ENCODE measurements at places on chromosomes 4 and X. TPM values are rescaled to one million over a fixed set of nuclear protein-coding genes. Genes with fewer than 3 reads are reported as not detected.

The TBX22 gene
- not detected for total RNA-seq

The FRG2 gene
- not detected for total RNA-seq

The LGI2 gene
- total RNA-seq, result not detected

The SMR3B gene
- total RNA-seq, result not detected

The PRPS2 gene
- 114 TPM for total RNA-seq

The DCAF12L1 gene
- not detected for total RNA-seq

The GLOD5 gene
- total RNA-seq, result not detected

The SPANXA1 gene
- total RNA-seq, result not detected

DNA sequence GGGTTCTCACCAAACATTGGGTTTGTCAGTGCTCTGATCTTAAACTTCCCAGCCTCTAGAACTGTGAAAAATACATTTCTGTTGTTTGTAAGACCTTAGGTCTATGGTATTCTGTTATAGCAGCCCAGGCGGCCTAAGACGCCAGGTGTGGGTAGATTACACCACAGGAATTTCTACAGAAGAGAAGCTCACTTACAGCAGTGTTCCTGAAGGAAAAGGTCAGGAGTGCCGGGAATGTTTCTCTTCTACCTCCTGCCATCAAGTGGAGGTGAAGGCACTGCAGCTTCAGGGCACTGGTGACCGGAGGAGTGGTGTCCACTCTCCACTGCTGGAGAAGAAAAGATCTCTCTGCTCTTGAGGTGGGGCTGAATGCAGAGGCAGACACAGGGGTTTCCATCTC, 45.7 kb downstream of the FHDC1 start:
- no peaks in the 10 kb centered on the region for H3K4me1 ChIP-seq
- DNase-seq, result no peak
- no peak overlapping the region for H3K4me3 ChIP-seq

DNA sequence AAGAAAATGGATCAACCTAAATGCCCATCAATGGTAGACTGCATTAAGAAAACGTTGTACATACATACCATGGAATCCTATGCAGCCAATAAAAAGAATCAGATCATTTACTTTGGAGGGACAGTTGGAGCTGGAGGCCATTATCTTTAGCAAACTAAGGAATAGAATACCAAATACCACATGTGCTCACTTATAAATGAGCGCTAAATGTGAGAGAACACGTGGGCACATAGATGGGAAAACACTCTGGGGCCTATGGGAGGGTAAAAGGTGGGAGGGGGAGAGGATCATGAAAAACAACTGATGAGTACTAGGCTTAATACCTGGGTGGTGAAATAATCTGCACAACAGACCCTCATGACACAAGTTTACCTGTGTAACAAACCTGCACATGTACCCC, 1729.9 kb upstream of the PCDH10 start:
- no peak for DNase-seq
- no peaks in the 10 kb centered on the region for H3K36me3 ChIP-seq
- H3K27ac ChIP-seq, result no peak overlapping the region
- H3K27me3 ChIP-seq, result no peaks in the 10 kb centered on the region
- no peak overlapping the region for H3K4me3 ChIP-seq

DNA sequence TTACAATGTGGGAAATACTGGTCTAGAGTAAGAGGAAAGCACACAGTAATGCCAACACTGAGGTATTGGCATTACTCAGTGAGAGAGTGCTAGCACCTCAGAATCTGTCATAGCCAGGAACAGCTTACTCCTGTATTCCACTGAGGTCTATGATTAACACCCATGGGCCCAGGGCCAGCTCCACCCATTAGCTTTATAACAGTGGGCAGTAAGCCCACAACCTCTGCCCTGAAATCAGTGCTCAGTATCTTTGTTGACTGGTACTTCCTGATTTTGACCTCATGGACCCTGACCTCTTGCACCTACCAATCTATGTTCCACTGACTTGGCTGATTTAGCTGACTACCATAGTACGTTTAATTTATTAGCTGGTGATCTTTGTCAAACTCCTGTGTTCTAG, 56.1 kb downstream of the LANCL3 start:
- DNase-seq, result no peak
- H3K4me3 ChIP-seq, result no peak overlapping the region
- H3K27me3 ChIP-seq, result peaks cover 2% of the 10 kb centered on the region
- no peaks in the 10 kb centered on the region for H3K36me3 ChIP-seq
- no peaks in the 10 kb centered on the region for H3K4me1 ChIP-seq
- H3K27ac ChIP-seq, result no peak overlapping the region

- H3K27ac ChIP-seq, result no peak overlapping the region
- DNase-seq, result no peak
- peaks cover 10% of the 10 kb centered on the region for H3K4me1 ChIP-seq
- H3K4me3 ChIP-seq, result no peak overlapping the region
- no peaks in the 10 kb centered on the region for H3K27me3 ChIP-seq
Observed at GRCh38 chr4:142475663-142476062, 370.4 kb downstream of the INPP4B start.

GRCh38 chrX:19448077-19448476, 67.2 kb downstream of the MAP3K15 start:
- DNase-seq, result no peak
- peaks cover 2% of the 10 kb centered on the region for H3K27me3 ChIP-seq
- no peak overlapping the region for H3K27ac ChIP-seq
- no peaks in the 10 kb centered on the region for H3K36me3 ChIP-seq
- no peak overlapping the region for H3K4me3 ChIP-seq
- H3K4me1 ChIP-seq, result no peaks in the 10 kb centered on the region

DNA sequence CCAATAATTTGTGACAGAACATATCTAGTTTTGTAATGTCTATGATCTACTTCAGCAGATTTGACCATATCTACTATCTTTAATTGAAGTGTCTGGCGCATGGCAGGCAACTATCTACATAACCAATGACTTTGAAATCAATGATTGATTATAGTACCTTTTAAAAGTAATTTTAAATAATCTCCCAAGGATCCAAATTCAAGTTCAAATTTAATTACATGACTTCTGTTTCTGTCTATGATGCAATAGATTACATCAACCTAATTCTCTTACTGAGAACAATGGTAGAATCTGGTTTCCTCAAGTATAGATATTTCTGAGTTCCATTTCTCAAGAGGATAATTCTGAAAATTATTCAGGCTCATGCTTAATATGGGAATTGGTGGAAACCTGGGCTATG, 177.4 kb upstream of the IL15 start:
- no peak overlapping the region for H3K27ac ChIP-seq
- no peaks in the 10 kb centered on the region for H3K4me1 ChIP-seq
- H3K4me3 ChIP-seq, result no peak overlapping the region
- no peaks in the 10 kb centered on the region for H3K27me3 ChIP-seq

DNA sequence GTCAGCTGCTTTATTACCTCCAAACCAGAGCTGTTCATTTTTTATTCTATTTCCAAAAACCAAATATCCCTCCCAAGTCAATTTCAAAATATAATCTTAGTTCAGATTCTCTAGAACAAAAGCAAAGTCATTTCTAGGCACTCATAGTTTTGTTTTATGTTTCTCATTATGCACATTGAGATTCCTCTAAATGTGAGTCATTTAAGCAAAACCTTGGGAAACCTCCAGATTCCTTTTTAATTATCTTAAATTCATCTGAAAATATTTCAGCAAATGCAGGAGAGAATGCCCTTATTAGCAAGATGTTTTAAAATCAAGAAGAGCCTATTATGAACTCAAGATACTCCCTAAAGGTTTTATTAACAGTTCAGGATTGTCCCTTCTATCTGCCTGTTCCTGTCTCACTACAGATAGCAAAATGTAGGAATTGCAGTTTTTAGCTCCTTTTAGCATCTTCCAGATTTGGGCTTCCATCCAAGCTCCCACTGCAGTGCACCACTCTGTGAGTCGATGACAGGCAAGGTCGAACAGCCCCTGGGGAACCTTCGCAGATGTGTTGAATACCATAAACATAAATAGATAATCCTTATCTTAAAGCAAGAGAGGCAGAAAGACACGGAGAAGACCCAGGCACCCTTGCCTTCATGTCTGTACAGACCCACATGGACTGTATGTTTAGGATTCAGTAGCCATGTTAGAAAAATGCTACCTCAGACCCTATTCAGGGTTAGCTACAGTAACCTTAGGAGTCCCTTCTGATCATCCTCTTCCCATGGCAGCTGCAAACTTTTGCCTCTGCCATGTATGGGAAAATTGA, 11.3 kb upstream of the SLC9A7 start:
- no peaks in the 10 kb centered on the region for H3K4me1 ChIP-seq
- H3K27me3 ChIP-seq, result no peaks in the 10 kb centered on the region
- no peak overlapping the region for H3K4me3 ChIP-seq
- H3K27ac ChIP-seq, result no peak overlapping the region
- DNase-seq, result no peak

- H3K4me3 ChIP-seq, result no peak overlapping the region
- peak overlapping the region; percentile 65 for H3K27ac ChIP-seq
- no peaks in the 10 kb centered on the region for H3K27me3 ChIP-seq
Observed at GRCh38 chr4:55866290-55866907, 13.0 kb downstream of the EXOC1 start.

GRCh38 chr4:2064276-2064991, 5.3 kb downstream of the NAT8L start:
- H3K27ac ChIP-seq, result no peak overlapping the region
- no peaks in the 10 kb centered on the region for H3K4me1 ChIP-seq
- H3K27me3 ChIP-seq, result peaks cover 2% of the 10 kb centered on the region
- H3K36me3 ChIP-seq, result no peaks in the 10 kb centered on the region

DNA sequence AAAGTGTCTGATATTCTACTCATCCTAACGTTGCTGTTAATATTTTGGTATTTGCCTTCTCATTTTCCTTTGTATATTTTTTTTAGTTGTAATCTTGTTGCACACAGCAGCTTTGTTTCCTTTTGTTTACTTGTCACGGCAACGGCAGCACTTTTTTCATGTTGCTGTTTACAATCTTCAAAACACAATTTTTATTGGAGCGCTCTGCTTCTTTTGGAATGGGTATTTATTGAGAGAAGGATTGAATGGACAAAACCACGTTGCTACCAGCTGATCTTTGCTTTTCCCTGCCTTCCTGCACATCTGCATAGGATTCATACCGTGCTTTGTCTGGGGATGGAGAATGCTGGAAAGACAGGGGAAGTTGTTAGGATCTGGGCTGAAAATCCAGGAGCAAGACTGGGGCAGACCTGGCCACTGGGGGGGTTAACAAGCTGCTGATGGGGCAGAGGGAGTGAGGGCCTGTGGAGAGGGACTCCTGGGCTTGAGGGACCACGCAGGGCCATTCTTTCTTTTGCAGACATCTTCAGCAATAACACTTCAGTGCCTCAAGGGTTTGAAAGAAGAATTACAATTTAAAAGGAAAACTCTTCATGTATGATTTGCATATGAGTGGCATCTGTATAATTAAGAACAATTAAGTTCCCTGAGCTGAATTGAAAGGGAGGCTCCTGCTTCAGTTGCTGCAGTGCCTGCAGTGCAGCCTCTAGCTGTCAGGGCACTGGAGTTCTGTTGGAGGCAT, 69.8 kb downstream of the TMEM131L start:
- H3K27ac ChIP-seq, result peak overlapping the region; percentile 83
- no peaks in the 10 kb centered on the region for H3K27me3 ChIP-seq
- peaks cover 30% of the 10 kb centered on the region for H3K36me3 ChIP-seq

GRCh38 chrX:149453906-149454822, 50.9 kb downstream of the IDS start:
- H3K27me3 ChIP-seq, result peaks cover under 1% of the 10 kb centered on the region
- H3K36me3 ChIP-seq, result no peaks in the 10 kb centered on the region
- no peak for DNase-seq

DNA sequence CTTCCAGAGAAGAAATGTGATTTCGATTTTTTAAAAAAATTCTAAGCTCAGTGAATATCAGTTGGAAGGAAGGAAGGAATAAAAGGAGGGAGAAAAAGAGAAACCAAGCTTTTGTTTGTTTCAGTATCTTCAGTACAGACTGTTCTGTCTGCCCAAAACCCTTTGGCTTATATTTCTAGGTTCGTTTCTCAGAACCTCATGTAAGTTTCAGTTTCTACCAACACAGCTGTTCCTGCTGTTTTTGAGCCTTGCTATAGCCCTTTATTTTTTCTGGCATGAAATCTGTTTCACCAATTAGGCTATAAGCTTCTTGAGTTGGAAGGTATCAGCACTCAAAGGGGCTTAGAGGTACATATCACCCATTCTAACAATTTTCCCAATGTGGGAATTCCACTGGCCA, 157.9 kb downstream of the GBA3 start:
- DNase-seq, result no peak
- no peak overlapping the region for H3K4me3 ChIP-seq
- H3K4me1 ChIP-seq, result no peaks in the 10 kb centered on the region
- H3K27me3 ChIP-seq, result peaks cover 3% of the 10 kb centered on the region
- H3K27ac ChIP-seq, result no peak overlapping the region

- no peak for DNase-seq
- no peaks in the 10 kb centered on the region for H3K36me3 ChIP-seq
- no peaks in the 10 kb centered on the region for H3K4me1 ChIP-seq
- H3K27me3 ChIP-seq, result no peaks in the 10 kb centered on the region
Observed at GRCh38 chr4:139229534-139230039, 50.4 kb downstream of the MGARP start.

- DNase-seq, result no peak
- H3K36me3 ChIP-seq, result no peaks in the 10 kb centered on the region
- no peaks in the 10 kb centered on the region for H3K4me1 ChIP-seq
- no peak overlapping the region for H3K4me3 ChIP-seq
Observed at GRCh38 chr4:175369087-175369486, 443.0 kb downstream of the GPM6A start.

DNA sequence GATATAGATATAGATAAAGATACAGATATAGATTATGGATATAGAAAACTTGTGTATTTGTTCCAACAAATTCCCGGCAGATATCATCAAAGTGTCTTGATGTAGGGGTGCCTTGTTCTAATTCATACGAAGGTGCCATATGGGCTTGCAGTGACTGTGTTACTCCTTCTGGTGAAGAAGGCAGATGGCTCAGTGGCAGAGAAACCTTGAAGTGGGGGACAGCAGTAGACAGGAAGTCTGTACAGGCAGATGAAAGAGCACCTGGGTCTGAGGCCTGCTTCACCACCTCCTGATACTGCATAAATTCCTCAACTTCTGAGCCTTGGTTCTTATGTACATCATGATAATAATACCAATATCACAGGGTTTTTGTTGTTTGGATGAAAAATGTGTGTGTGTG, 179.5 kb upstream of the GATB start:
- peak overlapping the region; percentile 54 for H3K27ac ChIP-seq
- no peaks in the 10 kb centered on the region for H3K36me3 ChIP-seq
- peaks cover 14% of the 10 kb centered on the region for H3K4me1 ChIP-seq
- DNase-seq, result no peak
